NCI-H1105 (cell line): ENCODE measurements at places on chromosomes 4 and X.
A peak's percentile ranks its signal among the peaks of the same experiment; 100 is the strongest.

GRCh38 chr4:67087897-67088296, 457.4 kb downstream of the CENPC start:
- no peak for DNase-seq

- no peak for DNase-seq
Observed at GRCh38 chr4:101724093-101724492, 66.4 kb upstream of the BANK1 start.

GRCh38 chr4:41505161-41505661, 32.7 kb upstream of the LIMCH1 start:
- DNase-seq, result peak; percentile 36

GRCh38 chr4:169137558-169137920, 127.5 kb upstream of the CBR4 start:
- no peak for DNase-seq

- no peak for DNase-seq
Observed at GRCh38 chr4:76857074-76857409, 40.9 kb downstream of the SOWAHB start.

GRCh38 chr4:15765910-15766697, 12.0 kb upstream of the CD38 start:
- DNase-seq, result no peak

DNA sequence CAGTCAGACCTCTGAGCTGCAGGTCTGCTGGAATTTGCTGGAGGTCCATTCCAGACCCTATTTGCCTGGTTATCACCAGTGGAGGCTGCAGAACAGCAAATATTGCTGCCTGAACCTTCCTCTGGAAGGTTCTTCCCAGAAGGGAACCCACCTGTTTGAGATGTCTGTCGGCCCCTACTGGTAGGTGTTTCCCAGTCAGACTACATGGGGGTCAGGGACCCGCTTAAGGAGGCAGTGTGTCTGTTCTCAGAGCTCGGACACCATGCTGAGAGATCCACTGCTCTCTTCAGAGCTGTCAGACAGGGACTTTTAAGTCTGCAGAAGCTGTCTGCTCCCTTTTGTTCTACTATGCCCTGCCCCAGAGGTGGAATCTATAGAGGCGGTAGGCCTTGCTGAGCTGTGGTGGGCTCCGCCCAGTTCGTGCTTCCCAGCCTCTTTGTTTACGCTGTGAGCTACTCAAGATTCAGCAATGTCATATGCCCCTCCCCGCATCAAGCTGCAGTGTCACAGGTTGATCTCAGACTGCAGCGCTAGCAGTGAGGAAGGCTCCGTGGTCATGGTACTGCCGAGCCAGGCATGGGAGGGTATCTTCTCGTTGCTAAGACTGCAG, 44.1 kb upstream of the KDR start:
- DNase-seq, result no peak

DNA sequence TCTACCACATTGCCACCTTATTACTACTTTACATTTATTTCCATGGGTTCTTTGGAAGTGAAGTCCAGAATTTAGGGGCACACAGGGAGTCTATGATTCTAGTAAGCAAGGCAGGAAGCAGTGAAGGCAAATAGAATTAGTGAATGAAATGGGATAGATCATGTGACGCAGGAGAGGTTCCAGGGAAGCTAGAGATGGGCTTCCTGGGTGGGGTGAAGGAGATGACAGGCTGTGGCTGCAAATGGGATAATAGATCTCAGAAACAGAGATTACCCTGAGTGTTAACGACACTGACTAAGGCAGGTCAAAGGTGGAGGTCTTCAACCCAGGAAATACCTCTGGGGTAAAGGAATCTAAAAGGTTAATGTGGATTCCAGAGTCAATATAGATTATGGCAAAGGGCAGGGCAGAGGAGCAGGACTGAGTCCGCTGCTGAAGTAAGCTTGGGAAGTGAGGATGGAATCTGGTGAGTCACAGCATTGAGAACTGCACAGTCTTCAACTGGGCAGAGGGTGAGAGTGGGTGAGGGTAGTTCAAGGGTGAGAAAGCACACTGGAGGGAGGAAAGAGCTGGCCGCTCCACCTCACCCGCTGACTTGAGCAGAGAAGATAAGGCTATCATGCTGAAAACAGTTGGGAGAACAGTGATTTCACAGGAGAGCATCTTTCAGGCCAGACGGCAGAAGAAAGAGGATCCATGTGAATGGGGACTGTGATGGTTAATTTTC, 70.8 kb downstream of the ANXA3 start:
- DNase-seq, result no peak

- DNase-seq, result no peak
Observed at GRCh38 chr4:68582339-68582717, 6.2 kb upstream of the UGT2B17 start.

- DNase-seq, result no peak
Observed at GRCh38 chrX:42954880-42955279, 176.9 kb upstream of the PPP1R2C start.

DNA sequence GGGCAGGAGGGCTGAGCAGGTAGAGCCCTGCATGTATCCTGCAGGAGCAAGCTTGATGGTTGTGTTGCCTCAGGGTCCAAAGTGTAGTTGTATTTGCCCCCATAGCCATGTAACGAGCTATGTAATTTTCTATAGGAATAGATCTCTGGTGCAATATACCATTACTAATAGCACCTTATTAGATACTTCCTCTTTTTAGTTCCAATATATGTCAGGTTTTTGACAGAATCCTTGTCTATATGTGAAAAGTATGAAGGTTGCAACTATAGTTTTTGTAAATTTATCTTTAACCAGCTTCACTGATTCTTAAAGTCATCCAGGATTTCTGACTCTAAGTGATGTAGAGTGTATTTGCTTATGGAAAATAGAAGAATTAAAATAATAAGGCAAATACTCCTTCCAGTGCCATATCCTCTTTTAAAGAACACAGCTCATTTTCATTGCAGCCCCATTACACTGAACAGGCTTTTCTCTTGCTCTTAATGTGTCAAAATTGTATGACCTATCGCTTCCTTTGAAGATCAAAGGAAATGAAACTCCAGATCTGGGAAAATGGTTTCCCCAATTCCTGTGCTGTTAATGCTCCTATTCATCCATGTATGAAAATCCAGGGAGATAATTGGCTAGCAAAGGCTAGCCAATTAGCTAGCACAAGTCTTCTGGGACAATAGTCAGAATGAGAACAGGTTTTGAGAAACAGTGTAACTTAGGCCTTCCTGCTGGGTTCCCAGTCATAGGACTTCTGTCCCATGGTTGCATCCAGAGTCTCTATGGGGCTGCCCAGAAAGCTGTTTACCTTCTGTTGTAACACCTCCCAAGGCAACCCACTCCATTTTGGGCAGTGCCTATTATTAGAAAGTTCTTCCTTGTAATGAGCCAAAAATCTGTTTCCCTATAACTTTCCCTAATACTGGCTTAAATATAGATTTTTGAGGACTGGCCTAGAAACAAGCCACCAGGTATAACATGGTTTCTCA, 90.6 kb downstream of the TSPAN7 start:
- DNase-seq, result no peak

DNA sequence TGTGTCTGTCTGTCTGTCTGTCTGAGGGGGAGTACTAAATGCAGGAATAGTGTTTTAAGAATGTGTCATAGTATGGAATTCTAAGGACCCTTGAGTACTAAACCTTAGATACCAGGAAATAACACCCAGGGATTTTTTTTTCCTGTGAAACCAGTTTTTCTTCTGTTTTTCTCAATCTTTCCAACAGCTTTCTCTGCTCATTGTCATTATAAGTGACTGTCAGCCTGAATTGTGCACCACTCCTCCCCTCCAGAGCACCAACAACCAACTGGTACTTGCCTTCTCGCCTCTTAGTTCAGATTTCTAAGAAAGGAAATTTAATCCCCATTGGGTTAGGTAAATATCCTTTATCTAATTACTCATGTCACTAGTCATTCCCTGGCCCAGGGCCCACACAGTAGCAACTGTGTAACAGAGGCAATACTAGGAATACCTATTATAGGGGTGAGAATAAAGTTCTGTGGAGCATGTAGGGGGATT, 320.6 kb downstream of the ADGRL3 start:
- peak; percentile 12 for DNase-seq

DNA sequence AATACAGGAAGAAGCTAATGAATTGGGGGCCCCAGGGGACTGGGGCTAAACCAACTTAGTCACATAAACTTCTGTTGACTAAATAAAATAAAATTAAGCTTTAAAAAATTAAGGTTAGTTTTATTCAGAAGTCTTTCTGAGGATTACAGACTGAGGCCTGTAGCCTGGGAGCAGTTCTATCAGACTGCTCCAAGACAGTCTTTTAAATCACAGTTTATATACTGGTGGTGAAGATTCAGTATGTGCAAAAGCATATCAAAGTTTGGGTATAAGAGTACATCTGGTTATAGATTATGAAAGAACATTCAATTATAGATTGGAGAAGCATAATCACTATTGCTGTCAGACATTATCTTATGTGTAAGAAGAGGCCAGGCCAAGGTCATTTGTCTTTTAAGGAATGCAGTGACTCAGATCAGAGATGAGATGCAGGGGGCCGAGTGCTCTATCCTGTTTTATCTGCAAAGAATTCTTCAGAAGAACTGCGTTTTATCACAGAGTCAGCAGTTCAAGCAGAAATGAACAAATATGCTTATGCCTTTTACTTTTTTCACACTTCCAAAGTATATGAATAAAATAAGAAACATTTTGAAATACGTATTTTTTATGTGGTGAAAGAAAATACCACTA, 109.4 kb downstream of the PDHA2 start:
- no peak for DNase-seq

GRCh38 chr4:100348473-100348872, 158.2 kb upstream of the DDIT4L start:
- DNase-seq, result no peak

GRCh38 chr4:173200103-173200884, 31.7 kb downstream of the GALNT7 start:
- DNase-seq, result no peak

DNA sequence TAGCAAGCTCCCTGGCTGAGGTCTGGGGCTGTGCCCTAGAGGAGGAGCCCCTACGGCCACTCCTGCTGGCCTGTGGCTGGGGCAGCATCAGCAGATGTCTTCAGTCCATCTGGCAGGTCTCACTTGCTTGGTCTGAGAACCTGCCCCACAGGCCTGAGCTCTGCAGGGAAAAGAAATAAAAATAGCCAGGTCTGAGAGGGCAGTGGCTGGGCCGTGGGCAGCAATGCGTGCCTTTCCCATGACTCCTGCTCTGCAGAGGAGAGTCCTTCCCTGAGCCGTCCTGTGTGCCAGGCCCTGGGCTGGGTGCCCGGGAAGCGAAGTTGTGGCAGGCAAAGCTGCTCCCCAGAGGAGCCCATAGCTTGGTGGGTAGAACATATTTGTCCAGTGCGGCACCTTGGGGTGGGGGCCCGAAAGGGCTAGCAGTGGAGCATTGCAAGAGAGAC, 11.3 kb upstream of the KIAA0232 start:
- DNase-seq, result no peak

DNA sequence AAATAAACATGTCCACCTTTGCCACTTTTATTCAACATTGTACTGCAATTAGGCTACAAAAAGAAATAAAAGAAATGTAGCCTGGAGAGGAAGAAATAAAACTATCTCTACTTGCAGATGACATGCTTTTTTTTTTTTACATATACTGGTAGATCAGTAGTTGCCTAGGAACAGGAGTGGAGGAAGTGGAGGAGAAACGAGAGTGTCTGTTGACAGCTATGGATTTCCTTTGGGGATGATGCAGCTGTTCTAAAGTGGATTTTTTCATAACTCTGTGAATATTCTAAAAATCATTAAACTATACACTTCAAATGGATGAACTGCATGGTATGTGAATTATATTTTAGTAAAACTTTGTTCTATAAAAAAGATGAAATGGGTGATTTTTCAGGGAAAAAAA, 116.4 kb downstream of the ANAPC4 start:
- no peak for DNase-seq

DNA sequence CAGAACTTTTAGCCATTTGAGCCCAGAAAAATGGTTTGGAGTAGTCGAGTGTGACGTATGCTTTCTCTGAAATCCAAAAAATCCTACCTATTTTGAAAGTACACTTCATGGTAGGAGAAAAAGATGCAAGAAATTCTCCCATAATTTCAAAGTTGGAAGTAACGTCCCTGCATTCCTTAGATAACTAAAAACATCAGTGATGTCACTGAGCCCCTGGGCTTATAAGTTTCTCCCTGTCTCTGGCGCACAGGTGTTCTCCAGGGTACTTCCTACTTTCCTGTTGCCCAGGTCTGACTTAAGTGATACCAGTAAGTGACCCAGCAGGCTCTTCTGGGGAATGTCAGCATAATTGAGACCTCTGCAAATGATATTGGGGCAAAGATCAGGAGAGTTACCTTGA, 90.5 kb upstream of the WDR1 start:
- no peak for DNase-seq

GRCh38 chr4:76989391-76990061, 40.0 kb downstream of the SEPTIN11 start:
- DNase-seq, result no peak

DNA sequence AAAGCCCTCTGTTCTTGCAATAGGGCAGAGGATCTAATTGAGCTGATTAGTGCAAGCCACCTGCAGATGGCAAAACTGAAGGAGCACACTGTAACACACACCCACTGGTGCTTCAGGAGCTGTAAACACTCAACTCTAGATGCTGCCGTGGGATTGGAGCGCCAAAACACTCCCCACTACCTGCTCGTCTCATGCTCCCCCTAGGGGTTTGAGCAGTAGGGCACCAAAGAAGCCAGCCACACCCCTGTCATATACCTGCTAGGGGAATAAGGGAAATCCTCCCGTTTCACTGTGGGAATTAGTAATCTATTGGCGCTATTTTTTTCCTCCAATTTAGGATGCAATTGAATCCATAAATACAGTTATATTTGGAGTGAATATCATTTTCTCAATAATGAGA, 360.2 kb downstream of the GLUD2 start:
- no peak for DNase-seq

DNA sequence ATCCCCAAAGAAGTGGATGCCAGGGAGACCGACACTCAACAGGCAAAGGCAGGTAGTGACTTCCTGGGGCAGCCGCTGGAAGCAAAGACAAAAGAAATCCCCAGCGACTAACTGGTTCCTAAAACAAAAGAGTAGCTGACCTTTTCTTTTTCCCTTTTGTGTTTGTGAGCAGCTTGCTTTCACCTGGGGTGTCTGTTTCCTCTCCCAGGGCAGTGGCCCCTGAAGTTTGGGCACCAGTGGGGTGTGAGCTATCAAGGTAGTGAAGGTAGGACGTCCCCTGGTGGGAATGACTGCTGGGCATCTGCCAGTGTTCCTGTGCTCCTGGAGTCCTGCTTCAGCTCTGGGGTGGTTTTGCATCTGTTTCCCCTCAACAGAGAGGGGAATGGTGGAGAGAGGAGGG, 41.6 kb upstream of the STIM2 start:
- no peak for DNase-seq

- DNase-seq, result no peak
Observed at GRCh38 chr4:56733352-56733751, 52.3 kb upstream of the HOPX start.

DNA sequence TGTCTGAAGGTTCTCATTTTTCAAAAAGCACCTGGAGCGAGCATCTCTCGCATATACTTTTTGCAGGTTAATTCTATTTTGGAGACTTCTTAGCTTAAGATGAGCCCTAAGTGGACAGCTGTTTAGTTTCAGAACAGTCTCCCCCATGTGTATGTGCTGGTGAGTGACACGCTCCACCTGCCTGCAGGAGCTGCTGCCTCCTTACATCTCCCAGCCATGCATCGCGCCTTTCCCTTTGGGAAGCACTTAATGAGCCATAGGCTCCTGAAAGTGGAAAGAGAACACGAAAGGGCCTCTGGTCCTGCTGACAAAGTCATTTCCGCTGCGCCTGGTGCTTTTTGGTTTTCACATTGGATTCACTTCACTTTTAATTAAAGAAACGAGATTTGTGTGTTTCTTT, 56.1 kb downstream of the TRIML2 start:
- DNase-seq, result no peak
